ENCODE measurements at places on chromosomes 2 and 18.

DNA sequence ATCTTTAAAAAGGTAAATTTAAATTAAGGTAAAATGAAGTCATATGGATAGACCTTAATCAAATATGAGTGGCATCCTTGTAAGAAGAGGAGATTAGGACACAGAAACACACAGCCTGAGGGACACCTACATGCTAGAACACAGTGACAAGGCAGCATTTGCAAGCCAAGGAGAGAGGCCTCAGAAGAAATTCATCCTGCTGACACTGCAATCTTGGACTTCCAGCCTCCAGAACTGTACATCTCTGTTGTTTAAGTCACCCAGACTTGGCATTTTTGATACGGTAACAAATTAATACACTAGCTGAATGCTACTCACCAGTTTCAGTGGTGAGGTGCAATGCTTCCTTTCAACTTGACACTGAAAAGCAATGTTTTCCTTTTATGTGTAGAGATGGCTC lies 305.0 kb downstream of the TDRD15 start:
- no peak for DNase-seq

DNA sequence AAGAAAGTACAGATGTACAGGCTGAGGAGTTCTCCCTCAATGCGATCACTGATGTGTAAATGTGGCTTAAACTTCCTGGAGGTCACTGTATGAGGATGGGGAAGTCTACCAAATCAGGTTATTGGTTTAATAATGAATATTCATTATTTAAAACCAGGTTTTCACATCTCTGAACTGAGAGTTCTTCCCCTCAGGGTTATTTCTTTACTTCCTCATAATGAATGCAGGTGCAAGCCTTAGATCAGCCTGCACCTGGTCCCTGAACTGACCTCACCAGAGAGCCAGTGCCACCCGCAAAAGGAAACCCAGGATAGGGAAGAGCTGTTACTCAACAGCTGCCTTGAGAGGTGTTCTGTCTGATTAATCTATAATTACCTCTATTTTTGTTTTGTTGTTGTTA lies 369.0 kb downstream of the EPHA4 start:
- no peak for DNase-seq

- peak; percentile 53 for DNase-seq
Measured at GRCh38 chr2:215755641-215756345, 257.6 kb downstream of the MREG start.

DNA sequence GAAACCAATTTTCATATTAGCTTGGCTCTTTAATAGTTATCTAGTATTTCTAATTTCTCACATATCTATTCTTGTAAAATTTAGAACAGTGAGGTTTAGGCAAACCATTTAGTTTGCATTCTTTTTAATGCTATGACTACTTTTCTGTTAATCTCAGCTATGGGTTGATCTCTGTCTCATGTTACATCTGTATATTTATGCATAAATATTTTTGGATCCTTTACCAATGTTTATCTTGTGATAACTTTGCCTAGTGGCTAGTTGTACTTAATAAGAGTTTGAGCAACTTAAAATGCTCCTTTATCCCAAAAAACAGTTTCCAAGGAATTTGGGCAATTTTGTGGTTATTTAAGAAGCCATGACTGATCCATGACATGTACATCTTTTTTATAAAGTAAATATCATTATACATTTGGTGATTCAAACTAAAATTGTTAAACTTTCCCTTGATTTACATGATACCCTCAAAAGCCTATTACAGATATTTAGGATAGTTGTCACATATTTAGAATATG lies 86.3 kb downstream of the R3HDM1 start:
- no peak for DNase-seq

- no peak for DNase-seq
Measured at GRCh38 chr2:33217406-33217805, 259.0 kb upstream of the RASGRP3 start.

GRCh38 chr2:27890924-27891672 lies 569 bp downstream of the BABAM2 start:
- DNase-seq, result peak; percentile 76

GRCh38 chr2:106026271-106027190 lies 167.6 kb downstream of the UXS1 start:
- DNase-seq, result no peak

- no peak for DNase-seq
Measured at GRCh38 chr2:216695401-216695821, at the start of gene IGFBP5. IGFBP5 (minus strand) TSS chr2:216695549; CDS start chr2:216694775, 774 bp downstream.

GRCh38 chr2:11562476-11562875 lies 28.6 kb downstream of the GREB1 start:
- DNase-seq, result no peak

All from inflammatory macrophage (primary cell).